ENCODE measurements at places on chromosomes 11 and 22. TPM values are rescaled to one million over a fixed set of nuclear protein-coding genes. Genes with fewer than 3 reads are reported as not detected.

- DNase-seq, result no peak
Measured at GRCh38 chr11:116986521-116987105, 111.6 kb downstream of the SIK3 start.

DNA sequence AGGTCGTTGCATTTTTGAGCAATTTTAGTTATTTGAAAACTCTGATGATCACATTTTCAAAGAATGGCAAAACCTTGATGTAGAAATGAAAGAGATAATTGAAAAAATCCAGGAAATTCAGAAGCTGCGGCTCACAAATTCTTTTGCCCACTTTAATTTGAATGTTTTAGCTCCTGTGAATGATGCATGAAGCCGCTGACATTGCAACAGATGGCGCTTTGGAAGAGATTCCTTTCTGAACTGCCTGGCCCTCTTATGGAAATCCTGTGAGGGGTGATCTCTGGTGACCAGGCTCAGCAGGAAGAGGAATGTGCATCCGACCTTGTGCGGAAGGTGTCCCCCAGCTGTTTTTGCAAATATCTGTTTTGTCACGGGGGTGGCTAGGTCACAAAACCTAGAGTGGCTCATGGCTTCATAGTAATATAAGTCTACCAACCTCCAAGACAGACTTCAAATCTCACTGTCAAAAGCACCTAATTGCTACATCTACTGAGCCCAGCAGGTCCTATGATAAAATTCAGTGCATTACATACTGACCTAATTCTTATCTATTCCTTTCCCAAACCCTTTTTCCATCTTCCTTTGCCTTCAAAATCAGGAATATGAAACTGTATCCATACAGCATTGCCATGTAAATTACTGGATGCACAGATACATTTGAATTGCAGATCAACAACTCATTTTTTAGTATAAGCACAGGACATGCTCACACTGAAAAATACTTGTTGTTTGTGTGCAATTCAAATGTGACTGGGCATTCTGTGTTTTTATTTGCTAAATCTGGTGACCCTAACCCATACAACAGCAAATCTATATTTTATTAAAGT is 412.7 kb downstream of the ETS1 start:
- no peak for DNase-seq

Gene ADM2
- 5.1 TPM for total RNA-seq

Gene SSH3
- total RNA-seq, result 107 TPM

Gene TSGA10IP
- not detected for total RNA-seq

Gene EP300
- 69.3 TPM for total RNA-seq

DNA sequence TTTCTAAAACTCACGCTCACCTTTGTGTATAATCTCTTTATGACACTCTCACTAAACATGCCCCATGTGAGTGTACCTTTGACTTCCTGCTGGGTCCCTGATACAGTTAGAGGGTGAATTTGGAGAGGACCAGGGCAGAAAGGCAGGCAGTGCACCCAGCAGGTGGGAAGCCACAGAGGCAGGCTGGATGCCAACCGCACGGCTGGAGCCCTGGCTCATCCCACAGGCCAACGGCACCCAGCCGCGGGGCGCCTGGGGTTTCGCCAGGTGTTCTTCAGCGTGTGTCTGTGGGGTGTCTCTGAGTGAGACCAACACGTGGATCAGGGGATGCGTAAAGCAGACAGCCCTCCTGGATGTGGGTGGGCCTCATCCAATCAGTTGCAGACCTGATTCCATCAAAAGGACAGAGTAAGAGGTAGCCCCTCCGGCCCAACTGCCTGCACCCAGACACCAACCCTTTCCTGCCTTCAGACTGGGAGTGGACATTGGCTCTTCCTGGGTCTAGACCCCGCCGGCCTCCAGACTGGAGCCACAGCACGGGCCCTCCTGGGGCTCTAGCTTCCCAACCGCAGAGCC is 51.6 kb downstream of the DHCR7 start:
- DNase-seq, result no peak

- no peak for DNase-seq
Measured at GRCh38 chr11:18534245-18534644, 7.5 kb upstream of the TSG101 start.

DNA sequence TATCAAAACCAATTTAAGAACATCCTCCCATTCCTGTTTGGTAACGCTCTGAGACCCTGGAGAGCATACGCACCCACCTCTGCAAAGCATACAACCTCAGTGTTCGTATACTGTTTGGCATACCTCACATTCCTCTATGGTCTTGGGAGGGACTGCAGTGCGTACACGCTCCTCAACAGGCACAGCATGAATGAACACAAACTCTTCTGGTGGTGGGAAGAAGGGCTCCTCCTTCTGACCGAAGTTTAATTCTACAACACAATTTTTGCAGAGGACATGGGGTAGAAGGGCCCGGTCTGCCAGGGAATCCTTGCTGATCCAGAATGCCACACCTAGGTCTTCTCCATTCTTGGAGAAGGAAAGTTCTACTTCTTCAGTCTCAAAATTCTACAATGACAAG is 5.3 kb downstream of the HNRNPUL2 start:
- DNase-seq, result no peak

GRCh38 chr11:124934862-124935547 is 842 bp downstream of the HEPACAM start:
- DNase-seq, result no peak

- DNase-seq, result no peak
Measured at GRCh38 chr22:22554587-22555284, 4.3 kb downstream of the PRAME start.

DNA sequence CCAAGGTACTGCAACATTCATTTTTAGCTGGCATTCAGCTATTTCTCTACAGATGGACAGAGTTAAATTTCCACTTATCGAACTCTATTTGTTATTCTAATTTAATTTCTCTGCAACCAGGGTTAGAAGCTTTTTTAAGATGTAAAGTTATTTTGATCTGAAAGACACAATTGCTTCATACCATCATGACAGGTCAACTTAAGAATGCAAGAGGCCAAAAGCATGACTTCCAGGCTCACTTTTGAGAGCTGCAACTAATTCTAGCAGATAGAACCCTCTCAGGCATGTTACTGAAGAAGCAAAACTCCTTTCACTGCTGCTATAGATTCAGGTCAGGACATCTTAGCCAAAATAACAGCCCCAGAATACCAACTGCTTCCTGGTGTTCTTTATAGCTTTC is 86.5 kb upstream of the GALNT18 start:
- DNase-seq, result no peak

Gene SCGB2A2
- total RNA-seq, result not detected

Gene ZNF214
- 4.1 TPM for total RNA-seq

DNA sequence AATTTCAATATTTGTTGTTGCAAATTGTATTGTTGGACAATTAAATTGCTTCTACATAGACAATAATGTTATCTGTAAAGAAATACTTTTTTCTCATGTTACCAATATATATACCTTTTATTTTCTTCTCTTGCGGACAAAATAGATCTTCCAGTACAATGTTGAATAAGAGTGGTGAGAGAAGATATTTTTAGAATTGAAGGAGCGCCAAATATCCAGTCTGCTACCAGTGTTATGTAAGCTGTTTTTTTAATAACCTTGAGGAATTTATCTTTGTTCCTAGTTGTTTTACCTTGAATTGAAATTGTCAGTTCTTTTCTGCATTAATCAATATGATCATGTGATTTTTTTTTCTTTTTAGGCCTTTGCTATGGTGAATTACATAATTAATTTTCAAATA is 1702.5 kb upstream of the RAG2 start:
- DNase-seq, result no peak

GRCh38 chr11:12675951-12676711 is 1.9 kb downstream of the TEAD1 start:
- DNase-seq, result no peak

DNA sequence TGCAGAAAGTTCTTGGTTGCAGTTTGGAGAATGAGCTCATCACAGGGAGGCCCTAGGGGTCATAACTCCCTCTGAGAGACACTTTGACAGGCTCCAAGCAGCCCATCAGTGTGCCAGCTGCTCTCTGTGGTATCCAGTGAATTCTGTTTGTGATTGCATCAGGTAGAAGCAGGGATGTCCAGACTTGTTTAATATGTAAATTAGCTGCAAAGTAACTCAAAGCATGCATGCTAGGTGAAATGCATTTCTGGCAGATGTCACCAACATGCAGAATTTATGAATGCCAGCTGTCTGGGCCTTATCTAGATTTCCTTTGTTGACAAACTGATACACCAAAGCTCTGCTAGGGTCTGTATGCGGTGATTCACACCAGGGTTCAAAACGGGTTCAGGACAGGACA is 123.6 kb upstream of the MTNR1B start:
- DNase-seq, result no peak

Gene CCDC81
- 1.2 TPM for total RNA-seq

Gene TM7SF2
- total RNA-seq, result 184 TPM

Gene SCARF2
- 17.6 TPM for total RNA-seq

Gene CCDC86
- 13.0 TPM for total RNA-seq

Gene GAL
- total RNA-seq, result not detected

DNA sequence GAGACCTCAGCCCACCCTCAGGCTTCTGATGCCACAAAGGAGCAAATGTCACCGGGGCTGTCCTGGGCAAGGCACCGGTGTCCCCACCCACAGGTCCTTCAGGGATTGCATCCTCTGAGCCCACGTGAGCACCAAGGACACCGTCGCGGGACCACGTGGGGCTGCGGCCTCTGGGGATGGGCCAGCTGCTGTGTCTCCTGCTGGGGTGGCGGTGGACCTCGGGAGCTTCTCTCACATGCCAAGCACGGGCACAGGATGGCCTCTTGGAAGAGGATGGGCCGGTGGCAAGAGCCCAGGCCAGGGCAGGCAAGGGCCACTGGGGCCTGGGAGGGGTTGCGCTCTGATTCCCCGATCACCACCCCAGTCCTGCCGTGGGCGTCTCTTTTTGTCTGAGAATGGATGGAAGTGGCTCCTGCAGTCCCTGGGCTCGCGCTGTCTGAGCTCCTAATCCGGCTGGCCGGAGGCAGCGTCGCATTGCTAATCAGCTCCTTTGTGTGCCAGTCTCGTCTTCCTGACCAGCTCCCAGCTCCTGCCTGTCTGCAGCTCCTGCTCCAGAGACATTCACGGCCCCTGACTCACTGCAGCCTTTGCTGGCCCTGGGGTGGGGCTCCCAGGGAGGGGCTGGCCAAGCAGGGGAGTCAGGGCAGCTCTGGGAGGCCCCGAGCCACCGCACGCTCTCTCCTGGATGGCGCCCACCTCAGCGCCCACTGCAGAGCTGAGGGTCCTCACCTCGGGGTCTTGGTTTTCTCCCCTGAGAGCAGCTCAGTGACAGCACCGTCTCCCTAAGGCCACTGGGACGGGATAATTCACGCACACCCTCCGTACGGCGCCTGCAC is 146.7 kb downstream of the CTTN start:
- DNase-seq, result no peak

GRCh38 chr22:38761202-38762162 is 5.7 kb upstream of the SUN2 start:
- no peak for DNase-seq

GRCh38 chr22:37008365-37008764 is 10.9 kb downstream of the TST start:
- DNase-seq, result no peak

DNA sequence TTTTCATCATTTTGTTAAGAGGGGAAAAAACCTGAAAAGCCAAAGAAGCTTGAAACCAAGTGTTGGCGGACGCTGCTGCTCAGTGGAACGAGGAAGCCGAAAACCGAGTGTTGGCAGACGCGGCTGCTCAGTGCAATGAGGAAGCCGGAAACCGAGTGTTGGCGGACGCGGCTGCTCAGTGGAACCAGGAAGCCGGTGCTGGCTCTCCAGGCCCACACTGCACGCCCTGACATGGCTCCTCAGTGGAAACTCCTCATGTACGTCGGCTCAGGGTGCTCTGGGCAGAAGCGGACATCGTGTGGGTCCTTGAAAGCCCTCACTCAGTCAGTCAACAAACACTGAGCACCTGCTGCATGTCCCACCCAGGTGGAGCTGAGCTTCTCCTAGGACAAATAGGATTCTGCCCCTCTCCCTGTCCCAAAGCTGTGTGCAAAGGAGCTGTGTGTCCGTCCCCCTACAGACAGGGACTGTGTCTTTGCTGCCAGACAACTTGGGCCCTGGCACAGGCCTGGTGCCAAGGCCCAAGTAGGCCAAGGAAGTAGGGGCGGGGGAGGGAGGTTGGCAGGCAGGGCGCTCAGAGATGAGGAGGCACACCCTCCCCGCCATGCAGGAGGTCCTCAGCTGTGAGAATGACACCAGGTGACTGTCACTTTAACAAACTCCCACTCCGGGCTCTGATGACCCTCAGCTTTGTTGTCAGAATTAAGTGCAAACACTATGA is 37.3 kb downstream of the PHF21B start:
- no peak for DNase-seq

All from mucosa of gallbladder (tissue), 1 donor.